ENCODE measurements at places on chromosomes 7 and 10.

DNA sequence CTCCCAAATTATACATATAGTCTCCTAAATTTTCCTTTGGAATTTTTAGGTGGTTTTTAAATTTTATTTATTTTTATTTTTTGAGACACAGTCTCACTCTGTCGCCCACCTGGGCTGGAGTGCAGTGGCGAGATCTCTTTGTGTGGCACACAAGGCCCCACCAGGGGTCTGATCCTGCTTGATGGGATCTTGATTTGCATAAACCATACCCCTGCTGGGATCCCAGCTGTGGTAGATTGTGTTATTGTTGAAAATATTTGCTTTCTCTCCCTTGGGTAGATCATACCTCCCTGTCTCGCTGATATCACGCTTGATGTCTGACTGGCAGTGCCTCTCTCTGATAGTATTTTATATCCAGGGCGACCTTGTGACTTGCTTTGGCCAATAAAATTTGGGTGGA, 5.6 kb upstream of the MUC3A start:
- DNase-seq: no peak

GRCh38 chr10:91813251-91813650, 15.0 kb downstream of the TNKS2 start:
- DNase-seq: no peak

DNA sequence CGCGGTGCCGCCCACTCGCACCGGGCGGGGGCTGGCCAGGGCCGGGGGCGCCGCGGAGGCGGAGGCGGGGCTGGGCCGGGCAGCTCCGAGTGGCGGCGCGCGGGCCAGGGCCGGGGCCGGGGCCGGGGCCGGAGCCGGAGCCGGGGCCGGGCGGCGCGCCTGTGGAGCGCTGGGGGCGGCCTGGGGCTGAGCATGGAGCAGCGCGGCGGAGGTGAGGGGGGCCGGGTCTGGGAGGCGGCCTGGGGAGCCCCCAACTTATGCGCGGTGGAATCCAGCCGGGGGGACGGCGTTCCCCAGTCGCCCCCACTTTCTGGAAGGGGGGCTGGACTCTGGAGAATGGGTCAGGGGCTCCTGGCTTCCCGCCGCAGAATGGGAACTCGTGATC, at the start of gene LZTS2:
LZTS2 (plus strand) TSS at position 67 of the 385 bp plus-strand sequence. CDS start 2,731 bp downstream, outside the sequence.
- DNase-seq: peak; percentile 45

DNA sequence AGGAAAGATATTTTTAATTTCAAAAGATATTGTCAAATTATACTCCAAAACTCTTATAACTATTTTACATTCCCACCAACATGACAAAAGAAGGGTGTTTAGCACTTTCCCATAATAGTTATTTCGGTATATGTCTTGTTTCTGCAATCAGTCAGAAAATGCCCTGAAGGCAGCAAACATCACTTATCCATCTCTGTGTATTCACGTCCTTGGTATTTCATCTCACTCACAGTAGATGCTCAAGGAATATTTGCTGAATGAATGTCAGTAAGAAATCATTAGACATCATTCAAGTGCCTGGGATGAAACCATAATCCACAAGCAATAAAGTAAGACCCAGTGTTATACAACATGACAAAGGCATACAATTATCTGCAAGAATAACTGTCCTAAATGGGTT, 112.7 kb downstream of the GFRA1 start:
- no peak for DNase-seq

GRCh38 chr10:71379118-71379766, 17.5 kb upstream of the CDH23 start:
- DNase-seq: no peak
